ENCODE measurements at places on chromosomes 3 and 15.

DNA sequence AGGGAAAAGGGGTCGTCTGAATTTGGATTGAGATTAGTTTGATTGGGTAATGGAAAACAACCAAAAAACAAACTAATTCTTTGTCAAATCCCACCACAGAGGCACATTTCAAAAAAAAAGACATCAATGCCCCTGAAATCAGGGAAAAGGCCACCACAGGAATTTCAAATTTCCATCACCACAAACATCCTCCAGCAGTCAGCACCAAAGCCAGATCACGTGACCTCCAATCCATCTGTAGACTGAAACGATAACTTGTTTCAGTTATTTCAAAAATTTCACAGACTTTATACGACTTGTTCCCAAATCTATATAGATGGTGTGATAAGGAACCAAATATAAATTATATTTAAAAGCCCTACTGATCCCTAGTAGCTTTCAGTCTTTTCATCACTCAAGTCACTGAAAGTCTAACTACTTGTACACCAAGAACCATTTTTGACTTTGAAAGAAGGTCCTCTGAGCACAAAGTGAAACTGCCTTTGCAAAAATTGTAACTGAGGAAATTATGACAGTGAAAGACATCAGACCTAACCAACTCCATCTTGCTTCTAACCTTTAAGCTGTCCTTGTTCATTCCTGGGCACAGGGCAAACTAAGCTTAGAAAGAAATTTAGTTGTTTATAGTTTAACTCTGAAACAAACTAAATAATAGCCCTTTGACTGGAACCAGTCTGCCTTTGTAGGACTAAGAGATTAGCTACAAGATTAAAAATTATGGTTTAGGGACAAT is 48.1 kb upstream of the PLCL2 start:
- no peak overlapping the region for H3K4me3 ChIP-seq
- peaks cover 8% of the 10 kb centered on the region for H3K4me1 ChIP-seq
- no peak overlapping the region for H3K27ac ChIP-seq
- no peak for DNase-seq

GRCh38 chr3:162764051-162764807 is 1267.6 kb downstream of the OTOL1 start:
- no peaks in the 10 kb centered on the region for H3K27me3 ChIP-seq
- H3K4me1 ChIP-seq, result no peaks in the 10 kb centered on the region
- H3K36me3 ChIP-seq, result no peaks in the 10 kb centered on the region
- no peak for DNase-seq
- H3K4me3 ChIP-seq, result no peak overlapping the region
- no peak overlapping the region for H3K27ac ChIP-seq

- H3K4me3 ChIP-seq, result no peak overlapping the region
- no peaks in the 10 kb centered on the region for H3K27me3 ChIP-seq
- no peak for DNase-seq
- no peak overlapping the region for H3K27ac ChIP-seq
Observed at GRCh38 chr3:11733914-11734313, 90.2 kb upstream of the VGLL4 start.

GRCh38 chr3:76514836-76515235 is 525.1 kb upstream of the ROBO2 start:
- H3K36me3 ChIP-seq, result no peaks in the 10 kb centered on the region
- H3K4me1 ChIP-seq, result no peaks in the 10 kb centered on the region
- no peak for DNase-seq
- no peaks in the 10 kb centered on the region for H3K27me3 ChIP-seq
- no peak overlapping the region for H3K27ac ChIP-seq

- no peak for DNase-seq
- no peak overlapping the region for H3K4me3 ChIP-seq
- no peaks in the 10 kb centered on the region for H3K27me3 ChIP-seq
- H3K4me1 ChIP-seq, result no peaks in the 10 kb centered on the region
- H3K27ac ChIP-seq, result no peak overlapping the region
Observed at GRCh38 chr15:53498996-53499395, 260.5 kb downstream of the WDR72 start.

- no peaks in the 10 kb centered on the region for H3K27me3 ChIP-seq
- peak overlapping the region; percentile 85 for H3K27ac ChIP-seq
- DNase-seq, result no peak
- peak overlapping the region; percentile 98 for H3K4me3 ChIP-seq
- no peaks in the 10 kb centered on the region for H3K4me1 ChIP-seq
Observed at GRCh38 chr15:63156755-63157117, 541 bp downstream of the RPS27L start.

DNA sequence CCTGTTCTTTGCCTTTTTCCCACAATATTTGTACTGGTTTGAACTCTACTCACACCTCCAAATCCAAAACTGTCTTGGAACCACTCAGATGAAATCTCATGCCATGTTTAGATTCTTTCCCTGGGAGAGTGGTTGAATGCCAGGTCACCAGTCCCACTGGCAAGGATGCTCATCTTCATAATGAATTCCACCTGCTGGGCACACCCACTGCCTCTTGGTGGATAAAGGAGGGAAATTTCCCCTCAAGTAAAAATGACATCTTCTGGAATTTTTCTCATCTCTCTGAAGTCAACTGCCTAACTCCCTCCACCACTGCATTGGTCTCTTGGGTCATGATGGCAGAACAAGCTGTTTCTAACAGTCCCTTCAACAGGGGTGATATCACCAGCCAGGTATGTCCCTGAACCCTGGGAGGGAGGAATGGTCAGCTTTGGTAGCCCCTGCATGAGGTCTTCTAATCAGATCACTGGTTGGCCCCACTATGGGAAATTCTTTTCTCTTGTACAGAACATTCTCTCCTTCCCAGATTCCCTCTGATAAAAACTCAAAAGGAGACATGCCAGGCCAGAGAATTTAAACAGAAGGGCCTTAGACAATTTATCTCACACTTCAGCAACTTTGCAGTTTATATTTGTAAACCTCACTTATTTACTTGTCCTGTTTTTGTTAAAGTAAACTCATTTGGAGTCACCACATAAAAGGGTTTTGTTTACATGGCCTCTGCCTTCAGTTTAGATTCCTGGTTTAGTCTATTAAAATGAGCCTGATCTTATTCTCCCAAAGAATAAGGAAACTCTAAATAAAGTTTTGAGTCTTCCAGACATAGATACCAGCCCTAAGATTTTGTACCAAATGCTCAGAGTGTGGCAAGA is 143.4 kb downstream of the WNT5A start:
- H3K27ac ChIP-seq, result no peak overlapping the region
- H3K36me3 ChIP-seq, result no peaks in the 10 kb centered on the region
- H3K4me3 ChIP-seq, result no peak overlapping the region
- no peaks in the 10 kb centered on the region for H3K4me1 ChIP-seq

DNA sequence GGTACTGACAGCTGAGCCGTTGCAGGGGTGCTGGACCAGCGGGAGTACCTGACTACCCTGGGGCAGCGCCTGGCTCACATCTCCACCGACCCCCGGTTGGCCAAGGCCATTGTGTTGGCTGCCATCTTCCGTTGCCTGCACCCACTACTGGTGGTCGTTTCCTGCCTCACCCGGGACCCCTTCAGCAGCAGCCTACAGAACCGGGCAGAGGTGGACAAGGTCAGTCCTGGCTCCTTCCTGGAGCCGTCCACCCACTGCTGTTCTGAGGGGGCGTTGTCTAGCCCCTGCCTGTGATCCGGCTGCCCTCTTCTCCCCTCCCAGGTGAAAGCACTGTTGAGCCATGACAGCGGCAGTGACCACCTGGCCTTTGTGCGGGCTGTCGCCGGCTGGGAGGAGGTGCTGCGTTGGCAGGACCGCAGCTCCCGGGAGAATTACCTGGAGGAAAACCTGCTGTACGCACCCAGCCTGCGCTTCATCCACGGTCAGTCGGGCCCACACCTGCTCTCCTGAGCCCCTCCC is 45.7 kb downstream of the DHX30 start:
- H3K4me1 ChIP-seq, result no peaks in the 10 kb centered on the region
- H3K27ac ChIP-seq, result no peak overlapping the region
- no peak for DNase-seq

- no peak for DNase-seq
- H3K27ac ChIP-seq, result no peak overlapping the region
- H3K4me3 ChIP-seq, result no peak overlapping the region
- no peaks in the 10 kb centered on the region for H3K36me3 ChIP-seq
Observed at GRCh38 chr3:194205675-194206133, 69.8 kb downstream of the HES1 start.

GRCh38 chr3:113213896-113214587 is 2.7 kb downstream of the BOC start:
- no peak overlapping the region for H3K4me3 ChIP-seq
- H3K4me1 ChIP-seq, result peaks cover 4% of the 10 kb centered on the region
- no peak for DNase-seq
- H3K36me3 ChIP-seq, result no peaks in the 10 kb centered on the region
- H3K27me3 ChIP-seq, result peaks cover 3% of the 10 kb centered on the region

GRCh38 chr3:128933213-128933921 is 53.9 kb downstream of the ACAD9 start:
- no peak overlapping the region for H3K27ac ChIP-seq
- H3K27me3 ChIP-seq, result peaks cover 3% of the 10 kb centered on the region
- no peaks in the 10 kb centered on the region for H3K36me3 ChIP-seq
- no peak for DNase-seq
- no peaks in the 10 kb centered on the region for H3K4me1 ChIP-seq
- H3K4me3 ChIP-seq, result no peak overlapping the region

GRCh38 chr15:48855501-48856440 is 22.2 kb upstream of the EID1 start:
- no peaks in the 10 kb centered on the region for H3K4me1 ChIP-seq
- no peak for DNase-seq
- no peaks in the 10 kb centered on the region for H3K27me3 ChIP-seq
- H3K36me3 ChIP-seq, result no peaks in the 10 kb centered on the region

DNA sequence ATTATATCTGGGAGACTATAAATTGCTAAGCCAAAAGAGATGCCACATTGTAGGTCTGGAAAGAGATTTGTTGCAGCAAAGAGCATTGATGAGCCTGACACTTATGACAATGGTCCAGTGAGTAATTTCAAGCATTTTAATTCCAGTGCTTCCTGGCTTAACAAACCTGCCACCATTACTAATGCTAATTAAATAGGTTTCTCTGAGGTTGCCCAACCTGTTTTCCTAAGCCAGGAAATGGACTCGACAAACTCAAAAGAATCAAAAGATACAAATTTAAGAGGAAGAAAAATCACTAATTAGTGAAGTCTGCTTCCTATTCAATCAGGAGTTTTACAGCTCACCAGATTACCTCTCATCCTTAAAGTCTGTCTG is 36.7 kb upstream of the CTDSPL start:
- no peaks in the 10 kb centered on the region for H3K4me1 ChIP-seq
- no peaks in the 10 kb centered on the region for H3K36me3 ChIP-seq
- no peak overlapping the region for H3K4me3 ChIP-seq
- no peaks in the 10 kb centered on the region for H3K27me3 ChIP-seq

Data from effector memory CD4-positive, alpha-beta T cell (primary cell).